ENCODE measurements at places on chromosomes 3 and 15. TPM values are rescaled to one million over a fixed set of nuclear protein-coding genes. Genes with fewer than 3 reads are reported as not detected.
A peak's percentile ranks its signal among the peaks of the same experiment; 100 is the strongest.

- DNase-seq: no peak
Observed at GRCh38 chr15:74906067-74906449, 593 bp downstream of the FAM219B start.

GRCh38 chr3:8824238-8824637 lies 54.8 kb upstream of the OXTR start:
- no peak for DNase-seq

DNA sequence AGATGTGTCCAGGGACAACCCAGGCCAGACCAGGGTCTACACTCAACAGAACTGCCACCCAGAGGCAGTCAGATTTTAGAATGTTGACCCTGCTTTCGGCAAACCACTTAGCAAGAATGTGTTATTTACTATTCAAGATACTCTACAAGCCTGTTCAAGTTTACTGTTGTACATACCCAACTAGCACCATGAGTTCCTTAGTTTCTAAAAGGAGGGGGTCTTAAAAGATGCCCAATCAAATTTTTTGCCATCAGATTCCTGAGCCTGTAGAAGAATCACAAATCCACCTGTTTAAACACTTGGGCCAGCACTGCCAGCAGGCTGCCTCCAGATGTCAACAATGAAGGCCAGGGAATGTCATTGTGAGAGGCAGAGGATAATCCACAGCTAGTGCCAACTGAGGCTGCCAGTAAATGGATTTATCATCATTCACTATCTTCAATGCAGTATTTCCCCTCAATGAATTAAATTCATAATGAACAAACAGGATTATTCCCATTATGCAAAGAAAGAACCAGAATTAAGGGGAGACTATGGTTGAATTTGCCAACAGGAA lies 43.5 kb upstream of the SNRPA1 start:
- DNase-seq: no peak

- peak; percentile 20 for DNase-seq
Observed at GRCh38 chr15:69082554-69082953, 68.1 kb downstream of the NOX5 start.

DNA sequence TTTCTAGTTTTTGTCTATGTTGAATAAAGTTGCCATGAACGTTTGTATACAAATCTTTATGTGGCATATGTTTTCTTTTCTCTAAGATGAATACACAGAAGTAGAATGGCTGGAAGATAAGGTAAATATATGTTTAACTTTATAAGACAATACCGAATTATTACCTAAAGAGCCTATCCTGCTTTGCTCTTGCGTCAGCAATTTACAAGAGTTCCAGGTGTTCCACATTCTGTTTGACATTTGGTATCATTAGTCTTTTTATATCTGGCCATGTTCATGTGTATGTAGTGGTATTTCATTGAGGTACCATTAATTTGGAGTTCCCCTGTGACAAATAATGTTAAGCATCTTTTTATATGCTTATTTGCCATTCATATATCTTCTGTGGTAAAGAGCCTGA lies 74.1 kb upstream of the TRIM42 start:
- no peak for DNase-seq

PLSCR2 gene
- 1.2 TPM for polyA plus RNA-seq

DUOXA1 gene
- 0.25 TPM for polyA plus RNA-seq

ZNF502 gene
- 14.4 TPM for polyA plus RNA-seq

MCF2L2 gene
- polyA plus RNA-seq: 1.5 TPM

ERC2 gene
- polyA plus RNA-seq: 4.0 TPM

PLSCR5 gene
- not detected for polyA plus RNA-seq

Measured in renal pelvis (tissue), 12 donors.